ENCODE measurements at places on chromosomes 1 and 21.

DNA sequence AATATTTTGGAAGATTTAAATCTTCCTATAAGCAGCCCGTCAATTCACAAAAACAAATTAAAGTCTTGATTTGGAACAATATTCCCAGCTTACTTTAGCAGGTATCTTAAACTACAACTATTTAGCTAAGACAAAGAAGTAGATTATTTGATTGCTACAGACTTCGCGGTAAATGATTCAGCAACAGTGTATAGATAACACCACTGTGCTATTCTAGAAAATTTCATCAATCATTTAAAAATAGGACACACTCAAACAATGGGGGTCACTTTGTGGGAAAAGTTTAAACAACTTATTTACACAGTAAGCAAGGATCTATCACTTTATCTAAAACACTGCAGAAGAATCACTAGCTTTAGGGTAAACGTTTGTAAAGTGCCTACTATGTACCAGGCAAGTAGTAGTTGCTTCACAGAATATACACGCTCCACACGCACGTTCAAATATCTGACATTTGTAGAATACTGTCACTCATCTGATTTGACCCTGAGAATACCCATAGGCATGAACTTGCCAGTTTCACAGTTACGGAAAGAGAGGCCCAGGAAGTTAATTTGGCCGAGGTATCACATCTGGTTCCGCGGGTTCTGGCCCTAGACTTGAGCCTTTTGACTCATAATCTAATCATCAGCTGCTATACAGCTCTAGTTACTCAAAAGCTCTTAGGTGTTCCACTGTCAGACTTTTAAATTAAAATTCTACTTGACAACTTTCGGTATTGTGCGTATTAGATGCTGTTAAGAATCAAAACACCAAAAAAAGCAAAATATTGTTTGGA, 876 bp downstream of the DENND2C start:
- DNase-seq, result peak; percentile 25

GRCh38 chr1:175564723-175565122, 178.7 kb downstream of the TNR start:
- DNase-seq, result no peak

GRCh38 chr21:45830720-45831366, 150.7 kb upstream of the COL6A1 start:
- DNase-seq, result no peak

DNA sequence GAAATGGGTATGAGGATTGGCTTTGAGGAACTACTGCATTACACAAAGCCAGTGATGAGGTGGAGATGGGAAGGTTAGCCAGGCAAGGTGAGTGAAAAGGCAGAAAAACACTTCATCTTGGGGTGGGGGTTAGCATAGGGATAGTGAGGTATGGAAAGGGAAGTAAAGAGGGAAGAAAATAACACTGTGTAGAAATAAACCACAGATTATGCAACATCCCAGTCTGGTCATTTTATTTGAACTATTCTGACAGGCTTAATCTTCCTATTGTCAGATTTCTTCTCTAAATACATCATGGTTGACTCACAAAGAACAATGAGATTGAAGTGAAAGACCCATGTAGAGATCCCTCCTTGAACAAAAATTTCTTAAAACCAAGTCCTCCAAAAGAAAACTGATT, 640.2 kb downstream of the PTPRC start:
- peak; percentile 79 for DNase-seq

- DNase-seq, result no peak
These were observed 40.9 kb downstream of the RGS5 start for GRCh38 chr1:163161841-163162240.

DNA sequence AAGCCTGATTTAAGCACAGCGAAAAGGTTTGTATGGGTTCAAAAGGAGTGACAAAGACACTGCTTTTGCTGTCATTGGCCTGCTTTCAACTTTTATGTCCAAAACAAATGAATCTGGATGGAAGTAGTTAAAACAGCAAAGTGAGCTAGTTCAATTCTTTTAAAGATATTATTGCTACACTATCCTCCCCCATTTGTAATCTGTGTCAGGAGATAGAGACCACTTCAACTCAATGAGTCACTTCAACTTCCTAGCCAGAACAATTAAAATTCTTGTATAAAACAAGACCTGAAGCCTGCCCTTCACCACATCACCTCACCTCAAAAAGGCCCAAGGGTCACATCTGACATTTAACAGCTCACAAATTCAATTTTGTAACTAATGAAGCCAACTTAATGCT, 364.1 kb upstream of the LYPLAL1 start:
- peak; percentile 71 for DNase-seq

GRCh38 chr1:244339776-244340175, 111.9 kb downstream of the ADSS2 start:
- DNase-seq, result no peak

DNA sequence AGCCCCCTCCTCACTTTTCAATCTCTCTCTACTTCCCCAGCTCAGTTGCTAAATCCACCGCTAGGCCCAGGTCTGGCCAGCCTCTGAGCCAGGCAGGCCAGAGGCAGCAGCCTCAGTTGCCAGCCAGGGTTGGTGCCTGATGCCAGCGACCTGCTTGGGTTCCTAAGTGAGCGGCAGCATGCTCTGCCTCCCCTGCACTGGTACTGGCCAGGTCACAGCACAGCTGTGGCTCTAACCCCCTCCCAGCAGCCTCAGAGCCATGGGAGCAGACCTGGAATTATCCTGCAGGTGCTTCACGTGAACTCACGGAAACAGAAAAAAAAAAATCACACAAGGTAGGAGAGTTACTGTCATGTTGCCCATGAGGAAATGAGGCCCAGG, 82.5 kb upstream of the ATF3 start:
- DNase-seq, result no peak

DNA sequence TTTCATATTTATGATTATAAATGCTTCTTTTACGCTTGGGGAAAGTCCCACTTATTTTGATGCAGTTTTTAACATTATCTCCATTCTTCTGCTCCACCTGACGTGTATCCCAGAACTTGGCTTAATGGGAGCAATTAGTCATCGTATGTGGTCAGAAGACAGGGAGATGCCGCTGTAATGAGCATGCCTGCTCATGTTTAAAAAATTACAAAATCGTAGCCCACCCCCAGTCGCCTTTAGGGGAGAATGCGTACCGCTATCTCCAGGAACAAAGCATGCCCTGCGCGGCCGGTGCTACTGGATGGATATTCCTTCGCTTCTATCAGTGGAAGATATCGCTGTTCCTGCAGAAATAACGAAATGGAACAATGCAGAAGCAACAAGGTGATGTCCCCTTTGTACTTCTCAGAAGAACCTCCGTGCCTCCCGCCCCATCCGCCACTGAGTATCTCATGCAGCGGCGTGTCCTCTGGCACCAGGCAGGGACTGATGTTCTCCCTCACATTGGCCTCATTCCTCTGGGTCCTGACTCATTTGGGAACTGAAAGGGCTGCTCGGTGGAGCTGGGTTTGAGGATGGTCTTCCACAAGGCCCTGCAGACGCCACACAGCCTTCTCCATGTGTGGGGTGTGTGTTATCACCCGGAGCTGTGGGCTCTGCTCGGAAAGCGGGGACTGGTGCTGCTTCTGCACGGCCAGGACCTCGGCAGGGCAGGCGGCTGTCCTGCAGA, 116.3 kb upstream of the COL6A1 start:
- DNase-seq, result peak; percentile 20

DNA sequence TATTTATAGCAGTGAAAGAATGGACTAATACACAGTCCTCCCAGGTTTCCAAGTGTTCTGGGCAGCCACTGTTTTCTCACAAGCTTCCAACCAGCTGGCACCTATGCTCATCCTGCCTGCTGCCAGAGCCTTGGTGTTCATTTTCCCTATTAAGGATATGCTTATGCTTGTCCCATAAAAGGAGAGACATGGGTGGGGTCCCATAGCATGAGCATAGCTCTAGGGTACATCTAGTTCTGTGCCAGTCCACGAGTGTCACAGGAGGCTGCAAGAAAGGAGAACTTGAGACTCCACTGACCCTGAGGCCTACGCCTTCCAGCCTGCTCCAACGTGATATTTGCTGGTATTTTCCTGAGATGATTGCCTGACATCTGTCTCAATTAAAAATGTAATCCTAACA, 192.4 kb upstream of the PTGFR start:
- DNase-seq, result no peak

DNA sequence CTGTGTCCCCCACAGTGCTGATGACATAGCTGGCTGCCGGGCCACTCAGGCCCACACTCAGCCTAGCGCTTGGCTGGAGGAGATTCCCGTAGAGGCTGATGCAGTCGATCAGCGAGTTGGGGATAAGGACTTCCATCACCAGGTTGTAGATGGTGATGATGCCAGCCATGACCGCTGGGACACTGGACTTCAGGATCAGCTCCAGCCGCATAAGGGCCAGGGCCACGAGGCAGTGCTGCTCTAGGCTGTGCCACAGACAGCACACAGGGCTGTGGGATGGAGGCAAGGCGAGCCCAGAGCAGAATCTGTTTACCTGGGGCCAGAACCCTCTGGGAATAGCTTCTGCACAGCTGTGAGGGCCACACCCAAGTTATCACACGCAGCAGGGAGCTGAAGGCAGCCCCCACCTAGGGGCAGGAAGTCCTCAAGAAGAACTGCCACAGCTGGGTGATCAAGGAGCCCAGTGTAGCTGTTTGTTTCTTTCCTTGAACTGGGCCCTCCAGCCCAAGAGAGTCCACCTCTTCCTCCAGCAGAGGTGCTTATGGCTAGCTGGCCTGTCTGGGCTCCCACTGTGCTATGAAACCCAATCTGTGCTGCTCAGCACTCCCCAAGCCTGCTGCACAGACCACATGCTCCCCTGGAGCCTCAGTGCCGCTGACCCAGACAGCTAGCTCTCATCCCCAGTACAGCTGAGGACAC, 6.2 kb downstream of the SLC2A1 start:
- DNase-seq, result no peak

GRCh38 chr1:229554886-229555621, 3.5 kb downstream of the ABCB10 start:
- no peak for DNase-seq

DNA sequence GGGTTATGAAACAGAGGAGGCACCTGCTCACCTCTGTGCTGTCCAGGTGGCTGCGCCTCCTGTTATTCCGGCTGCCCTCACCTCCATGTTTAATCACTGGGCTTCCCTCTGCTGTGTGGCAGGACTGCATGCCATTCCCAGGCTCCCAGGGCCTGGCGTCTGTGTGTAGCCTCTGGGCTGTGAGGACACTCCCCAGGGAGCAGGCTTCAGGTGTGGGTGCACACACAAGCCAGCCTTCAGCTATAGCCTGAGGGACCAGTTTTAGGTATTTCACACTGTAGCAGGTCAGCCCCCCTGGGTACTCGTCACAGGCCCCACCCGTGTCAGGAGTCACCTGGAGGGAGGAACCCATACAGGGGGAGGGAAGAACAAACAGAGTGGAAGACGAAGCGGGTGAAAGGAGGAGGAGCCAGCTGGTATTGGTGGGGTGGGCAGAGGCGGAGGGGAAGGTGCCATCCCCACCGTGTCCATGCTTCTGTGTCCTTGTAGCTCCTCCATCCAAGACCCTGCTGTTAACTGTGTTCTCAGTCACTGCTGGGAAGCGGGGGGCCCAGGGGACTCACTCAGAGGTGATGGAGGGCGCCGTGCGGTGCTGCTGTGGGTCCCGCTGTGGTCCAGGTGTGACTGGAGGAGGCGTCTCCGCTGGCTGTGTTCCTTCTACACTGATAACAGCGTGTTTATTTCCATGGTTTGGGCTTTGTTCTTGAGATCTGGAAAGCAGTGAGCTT, 158.6 kb downstream of the PGBD5 start:
- DNase-seq, result no peak

DNA sequence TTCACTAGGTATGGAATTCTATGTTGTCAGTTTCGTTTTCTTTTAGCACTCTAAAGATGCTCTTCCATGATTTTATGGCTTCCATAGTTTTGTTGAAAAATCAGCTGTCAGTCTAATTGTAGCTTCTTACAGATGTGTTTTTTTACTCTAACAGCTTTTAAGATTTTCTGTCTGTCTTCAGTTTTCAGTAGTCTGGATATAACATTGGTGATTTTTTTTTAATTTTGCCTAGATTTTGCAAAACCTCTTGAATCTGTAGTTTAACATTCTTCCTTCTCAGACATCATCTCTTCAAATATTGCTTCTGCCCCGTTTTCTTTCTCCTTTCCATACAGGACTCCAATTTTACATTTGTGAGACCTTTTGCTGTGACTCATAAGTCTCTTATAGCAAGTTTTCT, 17.9 kb upstream of the DYRK1A start:
- DNase-seq, result peak; percentile 9

GRCh38 chr1:6391951-6392808, 1.4 kb downstream of the ACOT7 start:
- peak; percentile 36 for DNase-seq

GRCh38 chr1:12112711-12113161, 49.6 kb downstream of the TNFRSF8 start:
- DNase-seq, result no peak

- peak; percentile 68 for DNase-seq
These were observed 17.2 kb upstream of the RLF start for GRCh38 chr1:40143891-40144575.

DNA sequence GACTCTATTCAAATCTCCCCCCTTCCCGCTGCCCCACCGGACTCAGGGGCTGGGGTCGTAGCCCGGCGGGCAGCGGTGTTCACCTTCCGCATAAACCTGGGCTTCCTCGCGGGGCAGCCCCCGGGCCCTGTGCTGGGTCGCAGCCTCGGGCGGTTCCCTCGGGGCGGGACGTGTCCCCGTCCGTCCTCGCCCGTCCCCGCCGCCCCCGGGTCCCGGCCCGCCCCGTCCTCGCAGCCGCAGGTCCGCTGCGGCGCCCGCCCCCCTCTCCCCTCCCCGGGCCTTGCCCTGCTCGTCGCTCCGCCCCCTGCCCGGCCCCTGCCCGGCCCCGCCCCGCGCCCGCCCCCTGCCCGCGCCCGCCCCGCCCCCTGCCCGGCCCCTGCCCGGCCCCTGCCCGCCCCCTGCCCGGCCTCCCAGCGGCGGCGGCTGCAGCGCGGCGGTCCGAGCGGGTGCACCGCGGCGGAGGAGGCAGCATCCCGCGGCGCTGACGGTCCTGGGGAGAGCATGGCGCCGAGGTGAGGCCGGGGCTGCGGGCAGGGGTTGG, at the start of gene COL18A1:
COL18A1 (plus strand) TSS at position 436 of the 541 bp plus-strand sequence; CDS start at position 502, 66 bp downstream.
- DNase-seq, result no peak

- no peak for DNase-seq
These were observed 77.6 kb upstream of the COA6 start for GRCh38 chr1:234295626-234296025.

DNA sequence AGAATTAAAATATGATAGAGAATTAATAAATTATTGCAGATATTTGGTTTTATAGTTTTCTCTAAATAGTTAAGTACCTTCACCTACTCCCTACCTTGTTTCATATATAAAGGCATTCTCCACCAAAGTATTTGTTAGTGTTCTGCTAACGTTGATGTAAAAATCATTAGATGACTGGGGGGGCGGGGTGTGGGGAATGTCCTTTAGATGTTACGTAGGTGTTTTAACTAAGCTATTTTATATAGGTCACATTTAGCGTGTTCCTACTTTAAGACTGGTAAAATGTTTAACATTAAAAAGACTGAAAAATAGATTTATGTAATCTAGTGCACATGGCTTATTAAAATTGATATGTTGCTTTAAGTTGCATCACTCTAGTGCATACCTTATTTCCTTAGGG, 48.6 kb downstream of the PTPRC start:
- DNase-seq, result no peak

- DNase-seq, result no peak
These were observed 30.0 kb downstream of the CDK18 start for GRCh38 chr1:205534444-205534985.

GRCh38 chr1:41390573-41390972, 29.3 kb downstream of the FOXO6 start:
- no peak for DNase-seq

GRCh38 chr1:110554871-110555801, 36.2 kb upstream of the KCNA10 start:
- no peak for DNase-seq

GRCh38 chr1:4267381-4268261, 367.5 kb upstream of the C1orf174 start:
- peak; percentile 90 for DNase-seq

GRCh38 chr1:193299038-193299437, 112.6 kb upstream of the B3GALT2 start:
- DNase-seq, result no peak

Measured in renal cortical epithelial cell (primary cell).